Mammary epithelial cell (primary cell): ENCODE measurements at places on chromosomes 3 and 15. TPM values are rescaled to one million over a fixed set of nuclear protein-coding genes. Genes with fewer than 3 reads are reported as not detected.

The ARGFX gene
- total RNA-seq, result not detected in 2 replicates

The MAP6D1 gene
- total RNA-seq, result 4.0 TPM

DNA sequence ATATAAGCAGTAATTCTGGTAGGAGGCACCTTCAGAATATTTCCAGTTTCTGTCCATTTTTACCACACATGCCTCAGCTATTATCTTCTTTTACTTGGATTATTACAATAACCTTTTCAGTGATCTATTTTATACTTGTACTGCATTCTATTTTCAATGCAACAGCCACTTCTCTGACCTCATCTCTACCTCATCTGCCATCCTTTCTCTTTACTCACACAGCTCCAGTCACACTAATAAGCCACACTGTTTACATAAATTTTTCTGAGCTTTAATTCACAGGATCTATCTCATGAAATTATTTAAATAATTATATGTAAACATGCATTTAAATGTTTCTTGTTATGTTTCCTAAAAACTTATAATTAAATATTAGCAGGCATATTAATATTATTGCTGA, 47.3 kb upstream of the BCHE start:
- no peak for DNase-seq

DNA sequence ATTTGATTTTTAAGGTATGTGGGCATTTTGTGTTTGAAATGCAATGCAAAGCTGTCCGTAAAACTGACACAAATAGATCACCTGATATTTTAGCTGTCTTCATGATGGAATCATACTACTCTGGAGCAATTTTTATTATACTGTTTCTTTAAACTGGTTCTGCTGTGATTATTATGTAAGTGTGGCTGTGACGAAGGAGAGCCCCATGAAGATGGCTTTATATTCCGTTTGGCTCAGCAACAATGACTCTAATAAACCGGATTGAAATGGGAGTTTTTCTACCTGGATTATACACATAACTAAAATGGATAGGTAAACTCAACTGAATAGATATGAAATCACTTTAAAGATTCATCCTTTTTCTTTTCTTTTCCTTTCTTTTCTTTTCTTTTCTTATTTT, 9.4 kb downstream of the TLNRD1 start:
- DNase-seq, result no peak

DNA sequence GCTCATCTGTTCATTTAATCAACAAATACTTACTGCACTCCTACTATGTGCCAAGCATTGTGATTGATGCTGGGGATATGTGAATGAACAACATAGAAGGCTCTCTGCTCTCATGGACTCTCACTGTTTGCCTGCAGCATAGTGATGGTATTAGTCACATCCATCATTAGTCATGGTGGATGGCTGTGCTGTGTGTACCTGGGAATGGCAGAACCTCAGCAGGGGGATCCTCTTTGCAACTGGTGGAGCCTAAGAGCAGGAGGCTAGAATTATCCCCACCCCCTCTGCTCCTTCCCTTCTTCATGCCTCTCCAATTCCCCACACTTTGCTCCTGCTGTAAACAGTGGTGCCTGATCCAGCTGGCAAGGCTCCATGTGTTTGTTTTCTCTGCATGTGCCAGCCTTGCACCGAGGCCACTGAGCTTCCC, 20.5 kb downstream of the BOC start:
- DNase-seq, result peak; percentile 89

GRCh38 chr3:129625072-129625874, 18.8 kb upstream of the PLXND1 start:
- no peak for DNase-seq
